ENCODE measurements at places on chromosomes 13 and 19.

DNA sequence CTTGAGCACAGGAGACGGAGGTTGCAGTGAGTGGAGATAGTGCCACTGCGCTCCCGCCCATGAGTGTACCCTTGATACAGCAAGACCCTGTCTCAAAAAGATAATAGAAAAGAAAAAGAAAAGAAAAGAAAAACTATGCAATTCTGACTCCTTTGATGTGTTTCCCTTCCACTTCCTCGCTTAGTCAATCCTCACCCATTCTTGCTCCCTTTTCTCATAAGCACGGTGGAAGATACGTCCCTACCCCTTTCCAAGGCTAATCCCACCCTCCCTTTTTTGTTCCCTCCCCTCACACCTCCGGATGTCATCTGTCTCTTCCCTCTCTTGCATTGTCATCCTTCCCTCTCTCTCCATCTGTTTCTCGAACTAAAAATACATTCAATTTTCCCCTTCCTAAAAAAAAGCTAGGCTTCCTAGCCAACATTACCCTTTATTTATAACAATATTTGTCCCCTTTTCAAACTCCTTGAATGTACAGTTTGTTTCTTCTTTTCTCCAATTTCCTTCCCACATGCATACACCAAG, 40.5 kb upstream of the ITM2B start:
- no peak for DNase-seq

DNA sequence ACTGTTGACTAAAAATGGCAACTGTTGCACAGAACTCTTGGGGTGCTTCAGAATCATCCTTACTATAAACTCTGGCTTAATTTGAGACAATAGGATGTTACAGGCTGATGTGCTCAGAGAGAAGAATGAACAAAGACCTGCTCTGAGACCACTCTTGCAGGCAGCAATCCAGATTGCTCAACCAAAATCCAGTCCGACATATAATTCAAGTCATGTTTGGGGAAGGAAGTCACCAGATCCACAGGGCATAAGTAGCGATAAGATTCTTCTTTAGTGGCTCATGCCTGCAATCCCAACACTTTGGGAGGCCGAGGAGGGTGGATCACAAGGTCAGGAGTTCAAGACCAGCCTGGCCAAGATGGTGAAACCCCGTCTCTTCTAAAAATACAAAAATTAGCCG, 20.6 kb downstream of the MTMR6 start:
- no peak for DNase-seq

DNA sequence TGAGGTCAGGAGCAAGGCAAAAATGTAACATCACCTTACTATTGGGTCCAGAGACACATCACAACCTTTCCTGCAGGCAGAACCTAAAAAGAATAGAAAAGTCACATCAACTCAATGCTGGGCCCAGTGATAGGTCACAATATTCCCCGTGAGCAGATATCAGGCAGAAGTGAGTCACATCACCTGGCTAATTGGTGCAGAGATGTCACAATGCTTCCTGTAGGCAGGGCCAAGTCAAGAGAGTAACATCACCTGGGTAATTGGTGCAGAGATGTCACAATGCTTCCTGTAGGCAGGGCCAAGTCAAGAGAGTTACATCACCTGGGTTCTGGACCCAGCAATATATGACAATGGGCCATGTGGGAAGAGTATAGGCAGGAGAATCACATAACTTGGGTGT, 63.4 kb downstream of the ZNF726 start:
- DNase-seq, result no peak

DNA sequence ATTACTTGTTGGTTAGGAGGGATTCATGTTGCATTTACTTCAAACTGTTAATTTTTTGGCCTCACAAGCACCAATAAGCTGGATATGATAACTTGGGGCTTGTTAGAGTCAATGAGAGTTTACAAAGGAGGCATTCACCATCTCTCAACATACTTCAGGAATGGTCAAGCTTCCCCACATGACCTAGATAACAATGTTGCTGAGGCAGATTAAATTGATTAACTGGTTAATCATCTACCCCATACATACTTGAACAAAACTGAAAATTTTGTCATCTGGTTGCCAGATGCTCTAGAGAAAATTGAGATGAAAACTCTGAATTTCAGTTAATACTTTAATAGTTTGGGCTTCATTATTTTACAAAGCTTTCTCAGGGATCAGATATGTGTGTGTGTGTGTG, 43.0 kb upstream of the UBL3 start:
- no peak for DNase-seq

DNA sequence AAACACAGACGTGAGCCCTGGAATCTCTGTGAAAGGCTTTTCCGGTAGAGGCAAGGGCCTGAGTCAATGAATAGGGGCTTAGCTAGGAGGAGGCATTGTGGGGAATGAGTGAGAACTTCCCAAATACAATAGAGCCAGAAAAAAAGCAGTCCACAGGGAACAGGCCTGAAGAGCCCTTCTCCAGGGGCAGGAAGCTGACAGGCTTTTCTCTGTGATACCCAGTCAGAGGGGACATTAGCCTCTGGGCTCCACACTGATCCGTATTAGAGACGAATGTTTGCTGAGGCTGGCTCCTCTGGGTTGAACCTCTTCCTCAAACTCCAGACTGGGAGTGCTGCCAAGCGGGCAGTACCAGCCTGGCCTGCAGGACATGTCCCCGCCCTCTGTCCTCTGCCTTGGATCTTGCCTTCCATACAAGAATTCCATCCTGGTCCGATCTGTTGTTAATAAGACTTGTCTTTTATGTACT, 2.3 kb downstream of the DHRS12 start:
- peak; percentile 57 for DNase-seq

DNA sequence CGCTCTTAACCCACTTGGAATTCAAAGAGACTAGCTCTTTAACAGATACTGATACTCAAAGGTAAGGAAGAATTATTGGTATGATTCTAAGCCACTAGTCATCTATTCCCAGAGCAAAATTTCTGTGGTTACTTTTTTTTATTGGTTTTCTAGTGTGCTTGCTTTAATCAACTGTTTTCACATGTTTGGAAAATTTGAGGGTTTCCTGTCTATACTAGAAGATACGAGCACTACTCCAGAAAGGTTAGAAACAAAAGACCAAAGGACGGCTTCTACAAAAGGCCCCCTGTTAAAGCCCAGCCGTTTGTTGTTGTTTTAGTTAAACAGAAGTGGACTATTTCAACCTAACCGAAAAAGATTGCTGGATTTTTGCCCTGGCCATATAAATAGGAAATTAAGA, 18.5 kb upstream of the LPAR6 start:
- no peak for DNase-seq

- no peak for DNase-seq
Measured at GRCh38 chr13:88472316-88472715, 801.1 kb downstream of the SLITRK5 start.

DNA sequence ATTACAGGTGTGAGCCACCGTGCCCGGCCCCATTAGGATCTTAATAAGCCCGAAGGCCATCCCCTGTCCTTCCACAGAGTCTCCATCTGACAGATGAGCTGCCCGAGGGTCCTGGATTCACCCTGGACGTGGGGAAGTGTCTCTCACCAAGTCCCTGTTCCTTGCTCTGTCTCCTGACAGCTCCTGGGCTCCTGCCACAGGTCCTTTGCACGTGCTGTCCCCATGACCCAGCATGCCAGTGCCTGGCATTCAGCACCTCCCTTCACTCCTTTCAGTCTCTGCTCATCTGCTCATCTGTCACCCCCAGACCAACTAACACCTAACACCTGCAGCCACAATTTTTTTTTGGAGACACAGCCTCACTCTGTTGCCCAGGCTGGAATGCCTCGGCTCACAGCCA, 14.5 kb downstream of the CERS1 start:
- DNase-seq, result no peak

DNA sequence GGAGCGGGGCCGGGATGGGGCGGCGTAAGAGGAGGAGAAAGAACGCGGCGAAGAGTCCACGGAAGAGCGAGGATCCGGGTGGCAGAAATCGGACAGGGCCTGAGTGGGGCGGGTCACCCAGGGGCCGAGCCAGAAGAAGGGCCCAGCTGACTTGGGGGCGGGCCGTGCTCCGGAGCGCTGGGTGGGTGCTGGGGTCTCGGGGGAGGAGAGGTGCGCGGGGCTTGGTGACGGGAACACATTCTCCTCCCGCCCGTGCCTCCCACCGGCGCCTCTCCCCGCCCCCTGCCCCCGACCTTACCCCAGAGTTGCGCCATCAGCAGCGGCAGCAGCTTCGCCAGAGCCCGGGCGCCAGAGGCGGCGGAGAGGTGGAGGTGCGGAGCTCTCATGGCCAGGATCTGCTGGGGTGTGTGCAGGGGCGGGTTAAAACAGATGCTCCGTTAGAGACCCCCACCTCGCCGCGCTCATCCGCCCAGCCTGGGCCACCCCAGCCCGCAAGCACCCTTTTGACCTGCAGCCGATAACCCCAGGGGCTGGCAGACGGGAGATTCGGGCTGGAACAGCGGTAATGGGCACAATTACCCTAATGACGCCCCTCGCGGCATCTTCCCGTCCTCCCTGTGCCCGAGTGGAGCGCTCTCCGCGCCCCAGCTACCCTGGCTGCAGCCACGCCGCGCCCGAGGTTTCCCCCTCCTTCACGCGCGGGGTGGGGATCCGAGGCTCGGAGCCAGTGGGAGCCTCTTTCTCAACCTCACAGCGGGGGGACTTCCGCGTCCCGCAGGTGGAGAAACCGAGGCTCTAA, 565 bp downstream of the KLK10 start:
- DNase-seq, result no peak

DNA sequence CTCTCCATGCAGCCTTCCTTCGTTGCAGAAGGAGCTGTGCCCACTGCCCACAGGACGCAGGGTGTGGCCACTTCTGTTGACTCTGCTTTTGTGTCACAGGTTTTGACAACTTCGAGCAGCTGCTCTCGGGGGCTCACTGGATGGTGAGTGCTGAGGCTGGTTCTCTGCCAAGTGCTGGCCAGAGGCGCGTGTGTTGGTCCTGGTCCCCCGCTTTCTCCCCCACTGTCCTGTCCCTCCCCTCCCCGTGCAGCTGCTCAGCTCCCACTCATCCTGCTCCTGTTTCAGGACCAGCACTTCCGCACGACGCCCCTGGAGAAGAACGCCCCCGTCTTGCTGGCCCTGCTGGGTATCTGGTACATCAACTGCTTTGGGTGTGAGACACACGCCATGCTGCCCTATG, 10.6 kb upstream of the PDCD2L start:
- no peak for DNase-seq

DNA sequence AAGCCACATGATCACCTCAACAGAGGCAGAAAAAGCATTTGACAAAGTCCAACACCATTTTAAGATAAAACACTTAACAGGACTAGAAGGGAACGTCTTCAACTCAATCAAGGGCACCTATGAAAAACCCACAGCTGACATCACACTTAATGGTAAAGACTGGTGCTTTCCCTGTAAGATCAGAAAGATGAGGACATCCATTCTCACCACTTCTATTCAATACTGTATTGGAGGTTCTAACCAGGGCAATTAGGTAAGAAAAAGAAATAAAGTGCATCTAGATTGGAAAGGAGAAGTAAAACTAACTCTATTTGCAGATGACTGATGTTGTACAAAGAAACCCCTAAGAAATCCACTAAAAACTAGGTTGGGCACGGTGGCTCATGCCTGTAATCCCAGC, 11.2 kb upstream of the AKAP8 start:
- no peak for DNase-seq

- no peak for DNase-seq
Measured at GRCh38 chr19:44176590-44176989, 11.7 kb downstream of the ZNF226 start.

- no peak for DNase-seq
Measured at GRCh38 chr19:7502552-7502951, 13.4 kb upstream of the ZNF358 start.

- no peak for DNase-seq
Measured at GRCh38 chr13:50244713-50245574, 229.7 kb downstream of the KCNRG start.

- no peak for DNase-seq
Measured at GRCh38 chr13:108781312-108781711, 151.9 kb downstream of the MYO16 start.

DNA sequence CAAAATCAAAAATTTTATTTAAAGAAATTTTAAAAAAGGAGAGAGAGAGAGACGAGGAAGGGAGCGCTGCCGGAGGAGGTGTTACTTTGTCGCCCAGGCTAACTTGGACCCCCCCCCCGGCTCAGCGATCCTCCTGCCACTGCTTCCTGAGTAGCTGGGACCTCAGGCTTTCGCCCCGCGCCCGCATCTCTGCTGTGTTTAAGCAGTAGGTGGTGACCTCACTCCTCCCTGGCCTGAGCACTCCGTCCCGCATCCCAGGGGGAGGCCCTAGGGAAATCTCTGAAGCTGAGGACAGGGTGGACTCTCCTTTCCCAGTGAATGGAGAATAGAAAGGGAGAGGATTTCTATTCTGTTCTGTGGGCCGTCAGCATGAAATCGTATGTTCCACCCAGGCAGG, 485 bp upstream of the ZNF845 start:
- DNase-seq, result peak; percentile 8

Data from NT2/D1 (cell line).